Right ventricle myocardium inferior (tissue), 1 donor: ENCODE measurements at places on chromosomes 1 and 21. TPM values are rescaled to one million over a fixed set of nuclear protein-coding genes. Genes with fewer than 3 reads are reported as not detected.

- no peak for DNase-seq
These were observed 3.5 kb downstream of the FUBP1 start for GRCh38 chr1:77975386-77975785.

DNA sequence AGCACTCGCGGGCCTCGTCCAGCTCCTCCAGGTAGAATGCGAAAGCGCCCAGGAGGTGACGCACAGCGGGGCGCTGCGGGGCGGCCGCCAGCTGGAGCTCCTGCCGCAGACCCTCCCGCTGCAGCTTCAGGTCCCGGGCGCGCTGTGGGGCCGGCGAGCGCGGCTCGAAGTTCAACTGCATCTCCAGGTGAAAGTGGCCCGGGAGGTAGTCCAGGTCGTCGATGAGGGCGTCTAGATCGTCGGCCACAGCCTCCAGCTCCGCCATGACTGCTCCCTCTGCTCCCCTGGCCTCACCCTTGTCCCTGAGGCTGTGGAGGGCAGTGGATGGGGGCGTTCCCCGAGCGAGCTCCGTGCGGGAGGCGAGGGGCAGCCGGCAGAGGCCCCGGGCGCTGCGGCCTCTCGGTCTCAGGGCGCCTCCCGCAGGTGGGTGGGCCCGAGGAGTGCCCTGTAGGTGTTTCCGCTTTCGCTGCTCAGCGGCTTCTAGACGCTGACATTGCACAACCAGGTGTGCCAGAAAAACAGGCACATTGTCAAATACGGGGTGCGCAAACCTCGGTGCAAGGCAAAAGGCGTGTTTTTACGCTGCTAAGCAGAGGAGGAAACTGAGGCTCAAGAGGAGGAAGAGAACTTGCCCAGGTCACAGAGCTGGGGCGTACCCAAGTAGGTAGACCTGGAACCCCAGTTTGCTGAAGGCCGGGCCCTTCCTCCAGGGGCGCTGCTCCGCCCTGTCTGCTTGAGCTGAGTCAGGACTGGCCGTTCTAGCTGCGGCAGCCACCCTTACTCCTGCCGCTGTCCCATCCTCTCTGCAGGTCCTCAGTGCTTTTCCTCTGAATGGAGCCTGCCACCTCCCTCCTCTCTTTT lies at the start of gene TTC22:
Gene TTC22 (minus strand): TSS at position 425 of the 861 bp plus-strand sequence. CDS start 160 bp downstream, at position 265.
- DNase-seq: peak; percentile 81

GRCh38 chr1:218365226-218365999 lies 20.3 kb downstream of the TGFB2 start:
- no peak for DNase-seq

GRCh38 chr1:35120458-35121133 lies 41.4 kb downstream of the ZMYM1 start:
- no peak for DNase-seq

- peak; percentile 79 for DNase-seq
These were observed 586 bp upstream of the AGPAT3 start for GRCh38 chr21:43864313-43864961.

DNA sequence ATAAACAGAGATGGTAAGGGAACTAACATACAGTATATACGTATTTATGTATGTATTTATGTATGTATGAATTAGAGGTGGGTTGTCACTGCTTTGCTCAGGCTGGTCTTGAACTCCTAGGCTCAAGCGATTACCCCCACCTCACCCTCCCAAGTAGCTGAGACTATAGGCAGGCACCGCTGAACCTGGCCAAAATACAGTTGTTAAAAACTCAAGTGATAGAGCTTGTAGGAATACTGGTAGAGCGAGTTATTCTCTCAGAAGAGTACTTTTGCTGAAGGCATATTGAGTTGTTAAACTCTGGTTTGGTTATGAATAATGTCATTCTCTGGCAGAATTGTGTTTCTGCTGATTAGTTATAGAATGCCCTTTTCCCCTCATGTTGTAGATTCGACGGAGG lies 38.9 kb downstream of the UBE4B start:
- no peak for DNase-seq

Gene SFN
- total RNA-seq: not detected

Gene RPE65
- total RNA-seq: not detected

Gene OPTC
- total RNA-seq: not detected
